ENCODE measurements at places on chromosomes 1 and 21.

- no peak for DNase-seq
Observed at GRCh38 chr1:226698659-226699058, 40.4 kb downstream of the ITPKB start.

- no peak for DNase-seq
Observed at GRCh38 chr21:43006874-43007208, 32.5 kb downstream of the PKNOX1 start.

- no peak for DNase-seq
Observed at GRCh38 chr1:237013608-237014007, 9.4 kb upstream of the MT1HL1 start.

- DNase-seq = peak; percentile 83
Observed at GRCh38 chr1:112718691-112719418, 3.7 kb upstream of the PPM1J start.

DNA sequence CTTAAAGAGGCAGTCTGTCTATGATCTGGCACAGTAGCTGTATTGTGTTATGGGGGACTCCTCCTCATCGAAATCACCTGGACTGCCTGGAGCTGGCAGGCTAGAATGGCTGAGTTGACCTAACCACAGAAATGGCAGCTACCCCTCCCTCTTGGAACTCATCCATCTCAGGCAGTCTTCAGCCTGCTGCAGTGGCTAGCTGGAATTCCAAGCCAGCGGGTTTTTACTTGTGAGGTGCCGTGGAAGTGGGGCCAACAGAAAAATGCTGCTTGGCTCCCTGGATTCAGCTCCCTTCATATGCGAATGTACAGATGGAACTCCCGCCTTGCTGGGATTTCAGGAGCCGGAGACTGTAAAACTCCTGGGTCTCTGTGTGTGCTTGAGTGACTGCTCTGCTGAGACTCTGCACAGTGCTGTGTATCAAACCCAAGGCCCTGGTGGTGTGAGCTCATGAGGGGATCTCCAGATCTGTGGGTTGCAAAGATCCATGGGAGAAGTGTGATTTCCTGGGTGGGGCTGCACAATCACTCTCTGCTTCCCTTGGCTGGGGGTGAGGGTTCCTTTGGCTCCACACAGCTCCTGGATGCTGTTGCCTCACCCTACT is 316.9 kb downstream of the CTH start:
- no peak for DNase-seq

DNA sequence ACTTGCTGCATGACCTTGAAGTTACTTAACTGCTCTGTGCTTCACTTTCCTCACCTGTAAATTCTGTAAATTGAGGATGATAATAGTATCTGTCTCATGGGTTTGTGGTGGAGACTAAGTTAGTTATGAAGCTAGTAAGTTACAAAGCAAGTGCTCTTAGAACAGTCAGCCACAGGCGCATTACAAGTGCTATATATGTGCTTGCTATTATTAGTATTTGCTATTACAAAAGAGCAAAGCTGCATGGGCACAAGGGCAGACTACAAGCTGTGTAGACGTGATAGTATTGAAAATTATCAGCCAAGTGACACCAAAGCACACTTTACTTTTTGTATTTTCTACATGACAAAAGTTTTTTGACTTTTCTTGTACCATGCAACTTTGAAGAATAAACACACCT is 150.9 kb upstream of the CTTNBP2NL start:
- no peak for DNase-seq

DNA sequence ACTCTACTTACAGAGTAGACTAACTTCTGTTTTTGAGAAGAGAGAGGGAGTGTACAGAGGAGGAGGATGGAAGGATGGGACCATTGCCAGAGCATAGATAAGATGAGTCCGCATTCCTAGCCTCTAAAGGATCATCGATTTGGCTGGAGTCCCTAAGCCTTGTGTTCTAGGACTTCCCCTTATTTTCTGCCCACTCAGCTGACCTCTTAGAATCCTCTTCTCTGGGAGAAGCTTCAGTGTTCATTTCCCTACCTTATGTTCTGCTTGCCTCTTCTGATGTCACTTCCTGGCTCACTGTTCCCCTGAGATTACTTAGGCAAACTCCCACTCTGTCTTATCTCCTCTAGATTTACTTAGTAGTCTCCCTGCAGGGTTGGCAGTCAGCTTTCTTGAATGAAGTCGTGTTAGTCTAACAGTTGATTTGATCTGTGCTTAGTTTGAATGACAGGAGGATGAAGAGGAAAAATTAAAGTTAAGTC is 156.7 kb downstream of the SYT2 start:
- DNase-seq = no peak

- DNase-seq = no peak
Observed at GRCh38 chr1:8073112-8073855, 47.2 kb upstream of the ERRFI1 start.

- DNase-seq = no peak
Observed at GRCh38 chr1:7013833-7014639, 228.8 kb downstream of the CAMTA1 start.

DNA sequence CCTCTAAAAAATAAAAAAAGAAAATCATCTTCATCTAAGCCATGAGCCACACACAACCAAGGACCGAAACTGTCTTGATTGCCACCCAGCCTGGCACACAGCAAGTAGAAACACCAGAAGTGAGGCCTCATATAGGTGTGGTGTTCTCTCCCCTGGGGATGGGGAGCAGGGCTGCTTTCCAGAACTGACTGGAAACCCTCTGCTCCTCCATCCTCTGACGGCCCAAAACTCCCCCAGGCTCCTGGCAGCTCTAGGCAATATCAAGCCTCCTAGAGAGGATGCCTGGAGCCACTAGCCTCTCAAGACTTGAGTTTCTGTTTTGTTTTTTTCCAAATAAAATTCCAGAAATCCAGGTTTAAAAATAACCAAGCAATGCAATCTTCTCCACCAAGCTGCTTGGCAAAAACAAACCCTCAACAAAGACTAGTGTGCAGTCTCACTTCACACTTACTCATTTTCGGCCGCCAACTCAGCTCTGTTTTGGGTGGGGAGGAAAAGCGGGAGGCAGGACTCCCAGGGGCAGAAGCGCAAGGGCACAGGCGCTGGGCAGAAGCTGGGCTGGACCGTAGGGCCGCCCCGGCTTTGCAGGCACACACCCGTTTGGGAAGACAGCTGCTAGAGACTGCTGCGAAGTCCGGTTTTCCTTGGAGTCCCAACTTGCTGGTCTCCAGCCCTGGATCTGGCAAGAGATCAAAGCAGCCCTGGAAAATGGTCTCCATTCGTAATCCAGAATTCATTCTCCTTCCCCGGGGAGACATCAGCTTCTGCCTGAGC is 78.2 kb upstream of the CAPZB start:
- DNase-seq = no peak

DNA sequence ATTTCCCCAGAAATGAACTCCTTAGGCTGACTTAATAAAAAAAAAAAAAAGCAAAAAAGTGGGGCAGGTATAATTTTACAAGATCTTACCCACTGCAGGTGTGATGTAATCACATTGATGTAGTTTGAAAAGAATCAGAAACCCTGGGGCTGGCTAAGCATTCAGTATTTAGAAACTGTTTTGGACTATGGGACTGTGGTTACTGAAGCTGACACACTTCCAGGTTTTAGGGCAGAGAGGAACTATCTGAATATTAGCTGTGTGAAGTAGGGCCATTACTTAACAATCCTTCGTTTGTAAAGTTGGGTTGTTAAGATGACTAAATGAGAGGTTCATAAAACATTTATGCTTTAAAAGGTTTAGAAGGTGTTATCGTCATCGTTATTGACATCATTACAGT is 165.3 kb downstream of the FASLG start:
- DNase-seq = no peak

GRCh38 chr1:89605692-89606091 is 27.2 kb upstream of the LRRC8C start:
- DNase-seq = no peak

DNA sequence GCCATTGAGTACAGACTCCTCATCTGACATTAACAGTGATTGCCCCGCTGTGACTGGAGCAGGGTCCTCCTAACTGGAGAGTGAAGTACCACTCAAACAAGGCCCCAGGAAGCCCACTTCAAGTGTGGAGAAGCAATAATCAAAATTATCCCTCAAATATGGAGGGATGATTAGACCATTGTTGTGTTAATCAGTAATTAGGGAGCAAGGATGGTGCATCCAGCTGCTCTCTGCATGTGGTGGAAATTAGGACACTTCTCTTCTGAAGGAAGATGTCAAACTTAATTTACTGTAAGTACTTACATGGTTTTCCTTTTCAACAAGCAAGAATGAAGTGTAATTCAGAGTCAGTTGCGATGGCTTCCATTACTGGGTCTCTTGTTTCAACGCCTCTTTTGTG is 3.4 kb upstream of the ZP4 start:
- no peak for DNase-seq

GRCh38 chr21:46089285-46089684 is 8.6 kb upstream of the COL6A2 start:
- DNase-seq = no peak

DNA sequence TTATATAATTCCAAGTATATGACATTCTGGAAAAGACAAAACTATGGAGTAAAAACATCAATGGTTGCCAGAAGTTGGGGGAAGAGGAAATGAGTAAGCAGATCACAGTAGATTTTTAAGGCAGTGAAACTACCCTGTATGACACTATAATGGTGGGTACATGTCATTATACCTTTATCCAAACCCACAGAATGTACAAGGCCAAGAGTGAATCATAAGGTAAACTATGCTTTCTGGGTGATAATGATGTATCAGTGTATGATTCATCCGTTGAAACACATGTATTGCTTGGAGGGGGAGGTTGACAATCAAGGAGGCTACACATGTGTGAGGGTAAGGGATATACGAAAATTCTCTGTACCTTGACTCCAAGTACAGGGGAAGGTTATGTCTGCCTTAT is 862.7 kb downstream of the PLA2G4A start:
- DNase-seq = no peak

GRCh38 chr1:166253076-166253779 is 86.4 kb upstream of the FAM78B start:
- no peak for DNase-seq

- DNase-seq = no peak
Observed at GRCh38 chr1:166167572-166167925, 748 bp upstream of the FAM78B start.

DNA sequence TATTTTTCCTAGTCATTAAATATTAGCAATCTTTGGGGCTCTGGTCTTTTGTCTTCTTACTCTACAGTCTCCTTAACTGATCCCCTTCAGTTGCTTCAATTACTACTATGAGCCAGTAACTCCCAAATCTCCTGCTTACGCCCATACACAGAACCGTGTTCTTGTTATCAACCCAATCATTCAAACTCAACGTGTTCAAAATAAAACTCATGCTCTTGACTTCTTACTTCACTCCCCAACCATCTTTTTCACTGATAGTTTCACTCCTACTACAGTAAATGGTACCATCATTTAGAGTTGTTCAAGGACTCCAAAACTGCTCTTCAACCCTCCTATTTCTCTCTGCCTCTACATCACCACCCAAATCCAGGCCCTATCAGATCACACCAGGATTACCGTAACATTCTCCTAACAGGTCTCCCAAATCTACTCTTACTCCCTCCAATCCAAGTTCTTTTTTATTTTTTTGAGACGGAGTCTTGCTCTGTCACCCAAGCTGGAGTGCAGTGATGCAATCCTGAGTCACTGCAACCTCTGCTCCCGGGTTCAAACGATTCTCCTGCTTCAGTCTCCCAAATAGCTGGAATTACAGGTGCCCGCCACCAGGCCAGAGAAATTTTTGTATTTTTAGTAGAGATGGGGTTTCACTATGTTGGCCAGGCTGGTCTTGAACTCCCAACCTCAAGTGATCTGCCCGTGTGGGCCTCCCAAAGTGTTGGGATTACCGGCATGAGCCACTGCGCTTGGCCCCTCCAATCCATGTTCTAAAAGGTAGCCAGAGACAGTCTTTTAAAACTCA is 3.0 kb downstream of the YARS1 start:
- DNase-seq = no peak

- DNase-seq = no peak
Observed at GRCh38 chr21:39602076-39602689, 10.6 kb upstream of the B3GALT5 start.

DNA sequence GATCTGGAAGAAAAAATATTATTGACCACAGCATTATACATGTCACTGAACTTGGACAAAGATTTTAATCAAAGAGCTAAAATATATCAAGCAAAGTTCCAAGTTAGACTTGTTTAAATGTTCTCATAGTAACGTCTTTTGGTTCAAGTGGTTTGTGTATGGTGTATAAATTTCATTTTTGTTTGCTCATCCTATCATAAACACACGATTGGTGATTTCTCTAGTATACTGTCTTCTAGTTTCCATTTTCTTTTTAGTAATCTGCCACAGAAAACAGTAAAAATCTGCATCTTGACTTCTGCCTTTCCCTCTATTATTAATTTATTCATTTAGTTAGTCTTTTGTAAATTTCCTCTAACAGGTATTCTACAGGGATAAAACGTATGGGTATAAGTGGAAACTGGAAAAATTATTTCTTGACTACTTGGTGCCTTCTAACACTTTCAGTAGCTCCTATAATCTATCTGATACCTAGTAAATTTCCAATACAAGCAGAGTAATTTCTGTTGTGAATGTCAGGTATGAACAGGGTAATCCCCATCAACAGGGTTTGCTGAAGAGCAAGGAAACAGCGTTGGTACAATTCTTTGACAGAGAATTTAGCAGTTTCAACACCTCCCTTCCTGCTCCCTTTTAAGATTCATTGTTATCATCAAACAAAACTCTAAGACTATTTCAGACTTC is 268.0 kb downstream of the PTPRC start:
- DNase-seq = no peak

DNA sequence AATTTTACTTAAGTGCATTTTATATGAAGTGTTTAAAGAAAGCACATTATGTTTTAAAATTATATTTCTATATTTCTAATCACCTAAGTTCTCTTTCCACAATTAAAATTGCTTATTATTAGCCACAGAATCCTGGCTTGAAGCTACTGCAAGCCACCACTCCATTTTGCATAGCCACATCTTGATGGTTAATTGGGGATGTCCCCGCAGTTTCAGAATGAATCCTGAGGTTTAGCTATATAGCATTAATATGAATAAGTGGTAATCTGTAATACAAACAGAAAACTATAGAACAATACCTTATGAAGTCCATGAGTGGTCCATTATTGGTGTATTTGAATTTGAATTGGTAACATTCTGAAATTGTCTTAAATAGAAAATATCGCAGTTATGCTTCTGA is 11.6 kb upstream of the GOLPH3L start:
- peak; percentile 60 for DNase-seq

DNA sequence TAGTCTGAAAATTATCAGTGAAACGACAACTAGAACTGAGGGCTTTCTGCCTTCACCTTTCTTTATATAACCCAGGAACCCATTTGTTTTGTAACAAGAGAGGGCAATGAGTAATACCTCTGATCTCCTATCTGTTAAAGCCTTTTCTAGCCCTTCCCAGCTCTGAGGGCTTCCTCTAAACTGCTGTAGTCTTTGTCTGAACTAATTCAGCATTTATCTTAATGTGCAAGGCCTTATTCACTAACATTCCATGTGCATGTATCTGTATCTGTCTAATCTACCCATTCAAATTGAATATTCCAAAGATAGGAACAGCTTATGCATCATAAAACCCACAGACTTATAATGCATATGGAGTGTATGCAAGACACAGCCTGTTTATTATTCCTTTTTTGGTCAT is 167.1 kb downstream of the LYPLAL1 start:
- DNase-seq = no peak
